ENCODE measurements at places on chromosomes 12 and 14.

GRCh38 chr12:21223930-21224329 is 92.9 kb downstream of the SLCO1B1 start:
- no peak for DNase-seq

- DNase-seq: no peak
Measured at GRCh38 chr12:69150083-69150795, 89.1 kb upstream of the CPSF6 start.

GRCh38 chr14:67436006-67436866 is 24.3 kb upstream of the PLEK2 start:
- no peak for DNase-seq

GRCh38 chr12:3727877-3728632 is 24.9 kb downstream of the CRACR2A start:
- DNase-seq: peak; percentile 92

DNA sequence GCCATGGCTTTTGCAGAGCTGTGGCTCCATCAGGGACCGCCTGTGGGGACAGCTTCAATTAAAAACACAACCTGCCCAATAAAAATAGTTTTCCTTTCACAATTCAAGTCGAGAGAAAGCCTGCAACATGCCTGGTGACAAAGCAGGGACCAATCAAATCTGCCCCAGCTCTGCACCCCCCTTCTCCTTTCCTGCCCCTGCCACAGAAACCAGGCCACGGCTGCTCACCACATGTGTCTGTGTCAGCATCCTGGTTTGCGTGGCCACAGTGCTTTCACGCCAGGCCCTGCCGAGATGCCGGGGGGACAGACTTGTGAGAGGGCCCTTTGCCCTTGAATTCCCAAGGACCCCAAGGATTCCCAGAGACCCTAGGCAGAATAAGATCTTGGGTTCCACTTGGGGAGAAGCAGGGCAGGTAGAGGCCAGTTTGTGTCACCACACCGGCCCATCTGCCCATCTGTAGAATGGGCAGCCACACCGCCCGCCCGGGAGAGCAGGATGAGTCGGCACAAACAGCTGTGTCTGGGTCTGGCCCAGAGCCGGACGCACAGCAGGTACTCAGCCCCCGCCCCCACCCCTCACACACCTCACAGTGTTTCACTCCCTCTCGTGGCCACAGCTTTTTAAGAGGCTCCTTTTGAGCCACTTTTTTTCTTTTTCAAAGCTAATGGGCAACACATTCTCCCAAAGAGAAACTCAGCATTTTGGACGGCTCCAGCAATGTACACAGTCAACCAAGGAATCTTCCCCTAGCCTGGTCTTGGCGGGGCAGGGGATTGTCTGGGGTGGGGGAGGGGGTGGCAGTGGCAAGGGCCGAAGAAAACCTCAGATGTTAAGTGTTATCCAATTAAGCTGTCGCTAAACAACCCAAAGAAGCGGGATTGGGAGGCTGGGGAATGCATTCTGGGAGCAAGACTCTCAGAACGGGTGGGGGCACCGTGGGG is 41.5 kb downstream of the BCL11B start:
- no peak for DNase-seq

DNA sequence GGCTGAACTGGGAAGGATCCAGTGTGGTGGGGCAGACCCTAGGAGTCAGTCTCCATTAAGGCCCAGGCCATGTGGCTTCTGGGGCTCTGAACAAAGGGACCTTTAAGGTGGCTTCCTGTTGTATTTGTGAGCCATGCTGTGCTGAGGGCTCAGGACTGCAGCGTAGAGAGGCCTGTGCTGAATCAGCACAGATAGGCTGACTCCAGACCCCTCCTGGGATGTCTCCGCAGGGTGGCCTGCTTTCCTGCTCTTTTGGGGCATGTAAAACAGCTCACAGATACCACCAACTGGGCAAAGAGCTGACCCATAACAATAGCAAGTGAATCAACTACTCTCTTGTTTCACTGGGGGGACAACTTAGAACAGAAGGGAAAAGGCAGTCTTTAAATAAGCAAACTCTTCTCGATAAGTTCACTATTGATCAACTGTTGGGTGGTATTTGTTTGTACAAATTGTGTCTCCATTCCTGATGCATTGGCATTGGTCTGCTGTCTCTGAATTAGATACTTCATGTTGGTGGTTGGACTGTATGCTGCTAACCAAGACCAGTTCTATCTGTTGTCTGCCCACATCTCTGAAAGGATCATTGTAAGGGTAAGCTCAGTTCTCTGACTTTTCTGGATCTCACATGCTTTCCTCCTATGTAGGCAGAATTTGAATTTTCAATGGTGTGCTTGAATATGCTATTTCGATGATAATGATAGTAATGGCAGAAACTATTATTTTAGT is 71.8 kb downstream of the MYRFL start:
- DNase-seq: no peak

GRCh38 chr12:80551897-80552296 is 107.9 kb downstream of the PTPRQ start:
- DNase-seq: peak; percentile 88

DNA sequence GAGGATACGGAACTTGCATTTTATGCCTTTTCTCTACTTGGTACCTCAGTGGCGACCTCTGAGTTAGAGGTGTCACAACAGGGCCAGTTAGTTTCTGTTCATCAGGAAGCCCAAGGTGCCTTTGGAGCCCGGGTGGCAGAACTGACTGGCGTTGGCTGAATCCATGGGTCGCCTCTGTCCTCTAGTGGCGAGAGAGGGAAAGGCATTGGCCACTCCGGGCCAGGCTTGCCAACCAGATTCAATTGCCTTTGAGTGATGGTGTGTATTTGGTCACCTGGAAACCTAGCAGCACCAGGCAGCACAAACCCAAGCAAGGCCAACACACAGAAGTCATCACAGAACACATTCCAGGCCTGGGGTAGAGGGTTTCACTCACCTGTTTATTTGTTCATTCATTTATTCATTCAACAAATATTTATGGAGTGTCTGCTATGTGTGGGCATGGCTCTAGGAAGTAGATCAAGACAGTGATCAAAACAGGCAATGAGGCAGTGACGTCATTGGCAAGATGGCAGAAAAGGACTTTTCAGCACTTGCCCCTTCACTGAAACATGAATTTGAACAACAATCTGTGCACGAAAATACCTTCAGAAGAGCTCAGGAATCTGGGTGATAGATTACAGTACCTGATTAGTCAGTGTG is 40.5 kb upstream of the KCNA5 start:
- peak; percentile 15 for DNase-seq

DNA sequence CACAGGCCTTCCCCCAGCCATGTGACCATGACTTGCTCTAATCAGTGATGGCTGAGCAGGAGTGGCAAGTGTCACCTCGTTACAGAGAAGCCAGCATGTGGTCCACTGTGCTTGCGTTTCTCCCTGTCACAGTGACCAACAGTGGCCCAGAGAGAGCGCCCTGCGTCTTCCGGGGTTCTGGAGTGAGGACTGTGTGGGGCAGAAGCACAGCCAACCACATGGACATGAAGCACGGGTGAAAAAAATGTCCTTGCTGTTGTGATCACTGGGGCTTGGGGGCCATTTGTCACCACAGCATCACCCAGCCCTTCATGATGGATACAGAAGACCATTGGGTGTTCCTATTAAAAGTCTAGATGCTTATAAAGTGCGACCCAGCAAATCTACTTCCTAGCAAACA is 174.6 kb upstream of the C14orf180 start:
- DNase-seq: no peak

DNA sequence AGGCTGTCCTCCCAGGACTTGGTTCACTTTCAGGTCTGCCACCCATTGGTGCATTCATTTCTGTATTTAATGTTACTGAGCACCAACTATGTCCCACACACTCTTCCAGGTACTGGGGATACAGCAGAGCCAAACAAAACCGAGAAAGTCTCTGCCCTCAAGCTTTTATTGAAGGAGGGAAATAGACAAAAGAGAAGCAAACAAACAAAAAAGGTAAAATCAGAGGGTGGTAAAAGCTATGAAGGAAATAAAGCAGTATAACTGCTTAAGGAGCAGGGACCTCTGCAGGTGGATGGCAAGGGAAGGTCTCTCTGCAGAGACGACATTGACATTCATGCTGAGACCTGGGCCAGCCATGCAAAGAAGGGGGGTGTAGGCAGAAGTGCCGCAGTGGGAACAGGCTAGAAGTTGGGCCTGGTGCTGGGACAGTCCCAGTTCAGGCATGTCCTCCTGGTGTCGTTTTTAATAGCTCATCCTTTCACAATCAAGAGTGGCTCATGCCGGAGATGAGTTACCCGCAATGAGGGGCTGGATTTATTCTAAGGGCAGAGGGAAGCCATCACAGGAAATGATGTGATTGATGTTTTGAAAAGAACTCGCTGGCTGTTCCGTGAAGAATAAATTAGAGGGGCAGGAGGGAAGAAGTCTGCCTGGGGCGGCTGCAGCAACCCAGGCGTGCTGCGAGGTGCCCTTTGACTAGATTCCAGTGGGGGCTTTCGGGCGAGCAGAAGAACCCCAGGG is 72.8 kb downstream of the IRF2BPL start:
- DNase-seq: no peak

DNA sequence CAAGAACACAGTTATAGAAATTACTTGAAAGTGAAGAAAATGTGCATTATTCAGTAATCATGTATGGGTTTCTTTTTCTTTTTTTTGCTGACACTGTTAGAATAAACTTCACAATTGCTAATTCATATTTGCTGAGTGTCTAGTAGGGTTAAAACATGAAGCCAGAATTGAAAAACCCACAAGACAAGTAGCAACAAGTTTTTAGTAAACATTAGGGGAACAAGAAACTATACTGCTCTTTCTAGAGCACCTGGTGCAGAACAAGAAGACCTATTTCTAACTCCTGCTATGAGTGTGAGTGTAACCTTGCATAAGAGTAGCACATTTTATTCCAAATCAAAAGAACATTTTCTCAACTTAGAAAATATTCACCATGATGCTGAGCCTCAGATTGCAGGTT is 83.2 kb downstream of the ITPR2 start:
- DNase-seq: no peak

DNA sequence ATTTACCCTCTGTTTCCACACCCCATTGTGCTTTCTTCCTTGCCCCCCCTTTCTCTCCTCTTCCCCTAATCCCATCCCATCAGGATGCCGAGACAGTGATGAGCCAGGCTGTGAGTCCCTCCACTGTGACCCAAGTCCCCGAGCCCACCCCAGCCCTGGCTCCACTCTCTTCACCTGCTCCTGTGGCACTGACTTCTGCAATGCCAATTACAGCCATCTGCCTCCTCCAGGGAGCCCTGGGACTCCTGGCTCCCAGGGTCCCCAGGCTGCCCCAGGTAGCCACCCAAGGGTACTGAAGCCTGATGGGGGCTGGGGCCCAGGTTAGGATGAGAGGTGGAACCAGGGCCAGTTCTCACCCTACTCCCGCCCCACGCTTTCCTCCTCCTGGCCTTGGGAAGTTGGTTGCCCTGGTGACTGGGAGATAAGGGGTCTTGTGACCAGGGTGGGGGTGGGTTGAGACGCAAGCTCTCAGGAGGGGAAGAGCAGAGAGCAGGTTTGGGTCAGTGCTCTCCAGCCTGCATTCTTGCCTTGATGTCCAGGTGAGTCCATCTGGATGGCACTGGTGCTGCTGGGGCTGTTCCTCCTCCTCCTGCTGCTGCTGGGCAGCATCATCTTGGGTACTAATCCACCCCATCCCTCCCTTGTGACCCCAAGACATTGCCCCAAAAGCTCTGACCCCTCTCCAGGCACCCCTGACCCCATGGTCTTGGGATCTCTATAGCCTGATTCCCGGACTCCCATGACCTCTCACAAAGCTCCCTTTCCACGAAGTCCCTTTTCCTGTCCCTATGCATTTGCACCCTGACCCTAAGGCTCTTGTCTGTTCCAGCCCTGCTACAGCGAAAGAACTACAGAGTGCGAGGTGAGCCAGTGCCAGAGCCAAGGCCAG is 1.2 kb downstream of the AMHR2 start:
- no peak for DNase-seq

DNA sequence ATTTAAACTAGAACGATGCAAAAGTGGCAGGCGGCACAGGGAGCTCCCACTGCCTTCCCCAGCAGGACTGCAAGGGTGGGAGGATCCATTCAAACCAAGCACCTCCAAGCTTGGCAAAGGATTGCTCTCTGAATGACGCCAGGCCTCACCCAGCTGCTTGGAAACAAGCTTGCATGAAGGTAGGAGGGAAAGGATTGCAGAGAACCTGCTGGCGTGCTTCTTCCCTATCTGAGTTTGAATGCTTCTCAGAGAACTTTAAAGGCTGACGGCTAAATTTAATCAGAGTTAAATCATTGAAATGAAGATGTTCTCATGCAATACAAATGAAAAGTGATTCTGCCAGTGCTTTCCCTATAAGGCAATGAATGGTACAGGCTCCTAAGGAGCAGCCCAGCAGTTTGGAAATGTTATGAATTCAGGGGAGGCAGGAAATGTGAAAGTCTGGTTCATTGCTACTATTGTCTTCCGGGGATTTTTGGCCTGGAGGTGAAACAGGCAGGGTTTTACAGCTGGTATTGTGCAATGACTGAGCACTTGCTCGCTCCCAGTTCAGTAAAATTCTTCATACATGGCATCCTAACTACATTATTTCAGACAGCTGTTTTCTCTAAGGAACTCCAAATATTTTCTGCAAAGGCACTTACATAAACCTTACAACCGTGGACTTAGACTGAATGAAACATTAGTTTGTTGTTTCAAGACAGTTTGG is 31.9 kb upstream of the DUSP6 start:
- DNase-seq: peak; percentile 90

GRCh38 chr14:85688006-85688405 is 158.1 kb downstream of the FLRT2 start:
- peak; percentile 64 for DNase-seq

DNA sequence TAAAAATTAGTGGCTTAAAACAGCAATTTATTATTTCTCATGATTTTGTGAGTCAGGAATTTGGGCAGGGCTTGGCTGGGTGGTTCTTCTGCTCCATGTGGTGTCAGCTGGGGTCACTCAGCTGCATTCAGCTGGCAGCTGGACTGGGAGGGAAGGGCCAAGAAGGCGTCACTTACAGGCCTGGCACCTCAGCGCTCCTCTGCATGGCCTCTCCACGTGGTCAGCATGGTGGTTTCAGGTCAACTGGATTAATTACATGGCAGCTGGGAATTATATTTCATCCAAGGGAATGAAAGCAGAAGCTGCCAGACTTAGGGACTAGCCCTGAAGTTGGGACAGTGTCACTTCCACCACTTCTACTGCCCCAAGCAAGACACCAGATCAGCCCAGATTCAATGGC is 27.5 kb upstream of the IRF2BPL start:
- DNase-seq: no peak

- no peak for DNase-seq
Measured at GRCh38 chr14:22200977-22201605, 387.9 kb downstream of the DAD1 start.

- DNase-seq: no peak
Measured at GRCh38 chr12:44193281-44193680, 357.4 kb downstream of the TMEM117 start.

GRCh38 chr14:54023027-54023426 is 66.4 kb upstream of the BMP4 start:
- no peak for DNase-seq

DNA sequence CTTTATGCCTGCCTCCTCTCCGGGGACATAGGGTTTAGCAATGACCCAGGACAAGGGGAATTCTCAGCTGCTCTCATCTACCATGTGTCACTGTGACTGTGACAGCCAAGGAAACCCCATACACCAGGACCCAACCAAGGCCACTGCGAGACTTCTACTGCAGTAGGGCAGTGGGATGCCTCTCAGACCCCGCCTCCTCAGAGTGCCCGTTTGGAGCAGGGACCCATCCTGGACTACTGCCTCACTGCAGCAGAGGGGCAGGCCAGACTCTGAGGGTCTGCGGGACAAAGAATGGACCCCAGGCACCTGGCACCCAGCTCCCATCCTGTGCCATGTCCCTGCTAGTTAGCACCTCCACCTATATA is 71.3 kb upstream of the DDX11 start:
- DNase-seq: no peak
